ENCODE measurements at places on chromosomes 4 and X.

DNA sequence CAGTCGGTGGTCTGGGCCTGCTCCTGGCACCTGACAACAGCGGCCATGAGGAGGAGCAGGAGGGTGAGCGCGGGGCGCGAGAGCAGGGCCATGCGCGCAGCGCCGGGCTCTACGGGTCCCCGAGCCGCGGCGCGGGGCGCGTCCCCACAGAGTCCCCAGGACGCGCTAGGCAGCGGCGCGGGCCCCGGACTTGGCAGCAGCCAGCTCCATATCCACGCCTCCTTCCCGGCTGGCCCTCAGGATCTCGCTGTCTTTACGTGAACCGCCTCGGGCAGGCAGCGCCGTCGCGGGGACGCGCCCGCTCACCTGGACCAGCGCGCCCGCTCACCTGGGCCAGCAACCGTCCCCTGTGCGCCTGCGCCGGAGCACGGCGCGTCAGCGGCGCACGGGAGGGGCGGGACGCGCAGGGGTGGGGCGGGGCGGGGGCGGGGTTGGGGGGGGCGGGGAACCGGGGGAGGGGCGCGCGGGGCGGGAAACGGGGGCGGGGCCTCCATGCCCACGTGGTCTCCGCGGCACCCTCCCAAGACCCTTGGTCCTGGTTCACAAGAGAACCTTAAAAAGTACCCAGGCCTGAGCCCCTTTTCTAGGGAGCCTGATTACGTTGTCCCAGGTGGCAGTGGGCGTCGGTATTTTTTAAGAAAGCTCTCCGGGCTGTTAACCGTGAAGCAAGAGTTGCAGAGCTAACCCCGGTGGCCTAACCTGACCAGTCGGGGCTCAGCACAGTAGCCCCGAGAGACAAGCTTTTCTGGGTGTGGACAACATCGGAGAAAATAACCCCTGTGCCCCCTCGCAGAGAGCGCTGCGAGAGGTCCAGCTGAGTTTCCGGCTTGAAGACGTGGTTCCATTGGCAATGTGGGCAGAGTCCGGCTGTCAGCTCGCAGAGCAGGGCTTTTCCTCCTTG is at the start of gene PLA2G12A:
TSS of gene PLA2G12A (minus strand) at position 353 of the 901 bp plus-strand sequence. CDS start at position 92, 261 bp downstream.
- DNase-seq = peak; percentile 86

GRCh38 chrX:131977619-131978018 is 45.5 kb upstream of the STK26 start:
- DNase-seq = no peak

- no peak for DNase-seq
Observed at GRCh38 chrX:31301203-31301602, 229.4 kb upstream of the FTHL17 start.

DNA sequence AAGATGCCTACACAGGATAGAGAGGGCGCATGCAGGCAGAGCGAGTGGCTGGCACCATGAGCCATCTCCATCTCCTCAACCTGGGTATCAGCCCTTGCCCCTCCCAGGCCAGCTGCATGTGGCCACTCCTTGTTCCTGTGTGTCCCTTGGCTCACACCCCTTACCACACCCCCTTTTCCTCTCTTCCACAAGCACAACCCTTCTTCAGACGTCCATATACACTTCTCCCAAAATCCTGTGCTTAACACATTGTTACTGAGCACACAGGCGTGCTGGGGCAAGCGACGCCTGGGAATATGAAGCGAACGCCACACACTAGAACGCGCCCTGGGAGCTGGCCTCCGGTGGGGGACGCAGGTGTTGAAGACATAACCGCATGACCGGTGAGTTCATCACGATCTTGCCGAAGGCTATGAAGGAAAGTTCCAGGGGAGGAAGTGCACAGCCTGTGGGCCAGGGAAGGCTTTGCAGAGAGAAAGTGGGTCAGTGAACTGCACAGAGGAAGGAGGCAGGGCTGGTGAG is 19.1 kb upstream of the KIAA0232 start:
- no peak for DNase-seq

DNA sequence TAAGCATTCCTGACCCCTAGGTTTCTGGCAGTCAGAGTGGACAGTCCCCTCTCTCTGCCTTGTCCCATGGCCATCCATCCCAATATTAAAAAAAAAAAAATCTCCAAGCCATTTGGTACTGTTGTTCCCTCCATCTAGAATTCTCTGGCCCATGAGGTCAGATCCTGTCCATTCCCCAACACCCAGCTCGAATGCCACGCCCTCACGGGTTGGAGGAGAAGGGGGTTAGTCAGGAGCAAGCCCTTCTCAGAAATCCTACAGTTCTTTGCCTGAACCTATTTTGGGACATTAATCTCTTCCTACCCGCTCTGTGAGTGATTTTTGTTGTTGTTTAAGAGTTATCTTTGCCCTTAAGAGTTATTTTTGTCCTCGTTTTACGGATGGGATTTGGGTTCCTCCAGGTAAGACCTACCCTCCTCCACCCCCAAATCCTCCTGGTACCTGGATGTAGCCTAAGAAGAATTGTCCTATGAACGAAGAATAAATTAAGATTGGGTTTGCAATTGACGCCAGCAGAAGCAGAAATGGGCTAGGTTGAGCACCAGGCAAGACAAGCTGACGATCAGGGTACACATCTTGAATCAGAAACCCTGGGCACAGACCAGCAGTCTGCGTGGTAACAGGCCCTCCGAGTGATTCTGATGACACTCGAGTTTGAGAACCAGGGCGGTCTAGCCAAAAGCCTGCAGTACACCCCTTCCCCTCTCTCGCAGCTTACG is 977 bp downstream of the RNF175 start:
- DNase-seq = no peak

GRCh38 chrX:46574774-46575381 is 1.3 kb downstream of the CHST7 start:
- no peak for DNase-seq

GRCh38 chr4:75841641-75842520 is 60.4 kb downstream of the PPEF2 start:
- no peak for DNase-seq

GRCh38 chr4:84691170-84691691 is 108.3 kb downstream of the CDS1 start:
- DNase-seq = no peak

DNA sequence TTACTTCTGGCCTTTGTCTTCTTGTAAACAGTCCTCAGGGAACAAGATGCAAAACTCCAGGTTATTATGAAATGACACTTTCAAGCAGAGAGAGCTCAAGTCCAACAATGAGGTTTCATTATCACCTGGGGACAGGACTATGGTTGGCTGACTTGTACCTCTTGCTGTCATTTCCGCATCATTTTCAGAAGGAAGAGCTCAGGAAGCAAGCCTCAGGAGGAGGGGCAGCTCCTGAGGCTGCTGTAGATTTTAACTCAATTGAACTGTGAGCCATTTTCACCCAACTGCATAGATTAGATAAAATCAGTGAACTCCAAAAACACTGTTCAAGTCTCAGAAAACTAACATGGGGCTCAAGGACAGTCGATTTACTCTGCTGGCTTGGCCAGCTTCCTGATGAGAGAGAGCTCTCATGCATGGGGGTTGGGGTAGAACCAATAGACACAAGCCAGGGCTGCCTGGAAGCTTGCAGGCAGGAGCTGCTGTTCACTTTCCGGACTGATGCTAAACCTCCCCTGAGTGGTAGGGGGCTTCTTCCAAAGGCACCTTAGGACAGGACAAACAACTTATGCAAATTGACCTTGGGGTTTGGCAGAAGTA is 23.6 kb downstream of the TMEM255A start:
- no peak for DNase-seq

DNA sequence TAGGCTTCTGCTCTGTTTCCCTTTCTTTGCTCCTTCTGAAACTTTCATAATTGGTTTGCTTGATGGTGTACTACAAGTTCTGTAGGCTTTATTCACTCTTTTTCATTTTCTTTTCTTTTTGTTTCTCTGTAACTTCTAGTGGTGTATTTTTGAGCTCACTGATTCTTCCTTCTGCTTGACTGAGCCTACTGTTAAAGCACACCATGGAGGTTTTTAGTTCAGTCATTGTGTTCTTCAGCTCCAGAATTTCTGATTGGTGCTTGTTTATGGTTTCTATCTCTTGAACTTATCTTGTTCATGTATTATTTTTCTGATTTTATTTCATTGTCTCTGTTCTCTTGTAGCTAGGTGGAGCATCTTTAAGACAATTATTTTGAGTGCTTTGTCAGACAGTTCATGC is 33.4 kb upstream of the C4orf54 start:
- no peak for DNase-seq

- DNase-seq = no peak
Observed at GRCh38 chr4:35970366-35970960, 273.9 kb downstream of the ARAP2 start.

- no peak for DNase-seq
Observed at GRCh38 chr4:137608085-137608484, 75.8 kb upstream of the PCDH18 start.

GRCh38 chrX:130669233-130669632 is 233.8 kb downstream of the ENOX2 start:
- DNase-seq = no peak

- DNase-seq = no peak
Observed at GRCh38 chr4:139416073-139416673, 37.7 kb upstream of the RAB33B start.

- DNase-seq = no peak
Observed at GRCh38 chr4:119980456-119980855, 86.2 kb downstream of the MAD2L1 start.

GRCh38 chrX:129739578-129739977 is 799 bp downstream of the XPNPEP2 start:
- no peak for DNase-seq

Measured in LNCaP clone FGC (cell line).